ENCODE measurements at places on chromosomes 3 and 15. TPM values are rescaled to one million over a fixed set of nuclear protein-coding genes. Genes with fewer than 3 reads are reported as not detected.
A peak's percentile ranks its signal among the peaks of the same experiment; 100 is the strongest.

GRCh38 chr3:142276781-142277180, 51.4 kb upstream of the GK5 start:
- peak; percentile 50 for DNase-seq

Gene NANOGP8
- total RNA-seq: 0.32 TPM

DNA sequence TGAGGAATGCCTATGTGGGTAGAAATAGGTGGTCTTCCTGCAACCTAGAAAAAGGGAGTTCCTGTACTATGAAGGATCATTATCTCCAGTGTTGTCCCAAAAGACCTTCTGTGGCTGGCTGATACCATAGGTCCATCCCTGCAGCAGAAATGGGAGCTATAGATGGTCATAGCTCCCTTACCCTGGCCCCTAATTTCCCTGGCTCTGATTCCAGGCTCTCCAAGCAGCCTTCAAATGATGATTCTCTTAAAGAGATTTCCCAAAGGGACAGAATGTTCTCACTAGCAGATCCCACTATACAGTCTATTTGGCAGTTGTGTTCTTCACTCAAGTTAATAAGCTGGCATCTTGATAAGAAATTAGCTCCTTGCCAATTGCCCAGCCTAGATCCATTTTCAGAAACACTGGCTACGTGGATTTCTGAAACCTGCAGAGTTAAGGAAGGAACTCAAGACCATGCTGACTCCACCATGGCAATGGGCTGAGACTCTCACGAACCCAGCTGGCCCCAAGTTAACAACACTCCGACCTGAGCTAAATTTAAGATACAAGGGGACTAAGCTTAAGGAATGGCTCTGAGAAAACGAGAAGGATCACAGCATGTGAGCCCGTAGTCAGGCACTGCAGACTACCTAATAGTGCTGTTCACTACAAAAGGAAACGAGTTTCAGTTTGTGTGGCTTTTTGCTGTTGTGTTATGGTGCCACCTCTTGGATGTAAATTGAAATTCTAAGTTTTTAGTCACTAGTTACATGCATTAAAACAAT, 11.4 kb downstream of the C15orf40 start:
- DNase-seq: peak; percentile 67

GRCh38 chr3:147702509-147702908, 293.3 kb downstream of the ZIC1 start:
- no peak for DNase-seq

- DNase-seq: no peak
These were observed 2.3 kb upstream of the EDEM1 start for GRCh38 chr3:5185093-5185673.

Gene SLC12A1
- not detected for total RNA-seq

GRCh38 chr3:117139681-117140080, 430.1 kb downstream of the TUSC7 start:
- DNase-seq: no peak

DNA sequence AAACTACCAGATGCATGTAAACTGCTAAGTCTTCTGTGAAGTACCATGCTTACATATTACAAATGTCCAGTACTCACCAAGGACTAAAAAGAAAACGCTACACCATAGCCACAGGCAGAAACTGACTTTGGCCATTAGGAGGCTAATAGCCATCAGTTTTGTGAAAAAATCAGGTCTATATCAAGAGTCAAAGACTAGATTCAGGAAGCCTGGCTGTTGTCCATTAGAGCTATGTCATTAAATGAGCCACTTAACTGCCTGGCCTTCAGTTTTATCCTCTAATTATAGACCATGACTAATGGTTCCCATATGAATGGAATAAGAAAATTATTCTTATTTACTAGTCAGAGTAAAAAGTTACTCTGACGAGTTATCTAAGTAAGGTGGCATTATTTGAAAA, 144.1 kb downstream of the VPS13C start:
- no peak for DNase-seq

Gene TNFSF10
- 0.43 TPM for total RNA-seq

GRCh38 chr15:37142371-37142770, 42.0 kb upstream of the MEIS2 start:
- no peak for DNase-seq

- no peak for DNase-seq
These were observed 156.0 kb upstream of the SMAD3 start for GRCh38 chr15:66909381-66909890.

- DNase-seq: peak; percentile 28
These were observed 799.8 kb downstream of the NSUN3 start for GRCh38 chr3:94862703-94863102.

DNA sequence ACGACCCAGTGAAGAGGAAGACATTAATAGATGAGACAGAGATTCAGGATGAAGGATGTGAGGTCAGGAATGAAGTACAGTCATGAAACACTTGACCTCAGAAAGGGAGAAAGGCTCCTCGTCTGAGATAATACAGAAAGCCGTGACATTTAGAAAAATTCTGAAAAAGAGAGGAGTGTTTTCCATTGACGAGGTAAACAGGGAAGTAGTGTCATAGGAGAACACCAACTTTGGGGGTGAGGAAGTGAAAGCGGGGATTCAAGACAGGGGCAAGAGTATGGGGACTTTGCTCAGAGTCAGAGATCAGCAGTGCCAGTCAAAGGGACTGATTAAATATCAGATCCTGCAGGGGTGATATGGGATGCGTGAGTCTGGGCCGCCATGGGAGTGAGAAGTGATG, 160.9 kb downstream of the PLCL2 start:
- DNase-seq: no peak

- DNase-seq: no peak
These were observed 522.8 kb downstream of the NLGN1 start for GRCh38 chr3:173920386-173920785.

- DNase-seq: peak; percentile 11
These were observed 235.1 kb downstream of the CD47 start for GRCh38 chr3:107855710-107856109.

GRCh38 chr3:134052370-134052769, 22.6 kb upstream of the SLCO2A1 start:
- no peak for DNase-seq

Gene ONECUT1
- total RNA-seq: not detected

Gene ISLR2
- total RNA-seq: not detected

Gene CACNA2D2
- not detected for total RNA-seq

Gene RTP3
- total RNA-seq: 0.43 TPM

- no peak for DNase-seq
These were observed 53.7 kb upstream of the PLSCR5 start for GRCh38 chr3:146658841-146659240.

GRCh38 chr3:83625261-83625660, 1333.5 kb upstream of the CADM2 start:
- DNase-seq: no peak

GRCh38 chr3:27279123-27279522, 90.1 kb downstream of the NEK10 start:
- peak; percentile 33 for DNase-seq

Gene TGM5
- not detected for total RNA-seq

Gene TRPM1
- total RNA-seq: under 0.01 TPM

GRCh38 chr3:94686208-94686607, 623.3 kb downstream of the NSUN3 start:
- no peak for DNase-seq

GRCh38 chr15:82742134-82742533, 32.5 kb upstream of the AP3B2 start:
- DNase-seq: no peak

- no peak for DNase-seq
These were observed 37.5 kb downstream of the GAP43 start for GRCh38 chr3:115660646-115661337.

Gene TOP2B
- 86.7 TPM for total RNA-seq

GRCh38 chr15:76135516-76135915, 75.7 kb downstream of the TMEM266 start:
- no peak for DNase-seq

Gene ATP13A4
- not detected for total RNA-seq

Gene CCRL2
- total RNA-seq: 0.64 TPM

- no peak for DNase-seq
These were observed 1457.1 kb upstream of the GBE1 start for GRCh38 chr3:83218383-83219200.

Gene GOLGA8O
- total RNA-seq: 0.43 TPM

GRCh38 chr15:52362497-52362896, 66.9 kb upstream of the MYO5C start:
- DNase-seq: peak; percentile 52

Gene PPM1L
- 0.97 TPM for total RNA-seq

- peak; percentile 13 for DNase-seq
These were observed 142.9 kb upstream of the TP63 start for GRCh38 chr3:189488241-189488767.

GRCh38 chr3:65672871-65673815, 365.6 kb downstream of the MAGI1 start:
- peak; percentile 54 for DNase-seq

DNA sequence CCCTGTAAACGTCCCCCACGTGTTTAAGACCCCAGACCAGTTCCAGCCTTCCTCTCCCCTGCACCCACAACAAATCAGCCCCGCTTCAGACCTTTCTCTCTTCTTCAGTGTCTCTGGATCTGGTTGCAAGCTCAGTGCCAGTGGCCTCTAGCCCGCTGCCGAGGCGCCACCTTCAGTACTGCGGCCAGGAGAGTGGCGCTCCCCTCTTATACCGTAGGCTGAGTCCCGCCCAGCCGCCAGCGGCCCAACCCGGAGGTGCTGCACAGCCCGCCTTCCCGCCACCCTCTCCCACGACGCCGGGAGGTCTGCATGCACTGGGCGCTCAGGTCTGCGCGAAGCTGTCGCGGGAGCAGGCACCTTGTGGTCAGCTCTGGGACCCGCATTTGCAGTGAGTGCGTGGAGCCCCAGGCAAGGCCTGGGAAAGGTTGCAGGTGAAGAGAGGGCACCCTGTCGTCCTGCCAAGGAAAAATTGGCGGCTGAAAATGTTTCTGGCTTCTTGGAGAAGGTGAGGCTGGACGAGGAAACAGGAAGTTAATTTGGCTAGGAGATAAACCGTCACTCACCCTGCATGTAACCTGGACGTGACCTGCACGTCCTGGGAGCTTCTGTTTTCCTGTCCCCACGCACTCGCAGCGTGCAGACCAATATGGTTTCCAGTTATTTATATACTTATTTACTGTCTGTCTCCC, at the start of gene C2CD4B:
TSS of gene C2CD4B (minus strand) at position 182 of the 689 bp plus-strand sequence. CDS start 301 bp downstream, outside the sequence.
- no peak for DNase-seq

DNA sequence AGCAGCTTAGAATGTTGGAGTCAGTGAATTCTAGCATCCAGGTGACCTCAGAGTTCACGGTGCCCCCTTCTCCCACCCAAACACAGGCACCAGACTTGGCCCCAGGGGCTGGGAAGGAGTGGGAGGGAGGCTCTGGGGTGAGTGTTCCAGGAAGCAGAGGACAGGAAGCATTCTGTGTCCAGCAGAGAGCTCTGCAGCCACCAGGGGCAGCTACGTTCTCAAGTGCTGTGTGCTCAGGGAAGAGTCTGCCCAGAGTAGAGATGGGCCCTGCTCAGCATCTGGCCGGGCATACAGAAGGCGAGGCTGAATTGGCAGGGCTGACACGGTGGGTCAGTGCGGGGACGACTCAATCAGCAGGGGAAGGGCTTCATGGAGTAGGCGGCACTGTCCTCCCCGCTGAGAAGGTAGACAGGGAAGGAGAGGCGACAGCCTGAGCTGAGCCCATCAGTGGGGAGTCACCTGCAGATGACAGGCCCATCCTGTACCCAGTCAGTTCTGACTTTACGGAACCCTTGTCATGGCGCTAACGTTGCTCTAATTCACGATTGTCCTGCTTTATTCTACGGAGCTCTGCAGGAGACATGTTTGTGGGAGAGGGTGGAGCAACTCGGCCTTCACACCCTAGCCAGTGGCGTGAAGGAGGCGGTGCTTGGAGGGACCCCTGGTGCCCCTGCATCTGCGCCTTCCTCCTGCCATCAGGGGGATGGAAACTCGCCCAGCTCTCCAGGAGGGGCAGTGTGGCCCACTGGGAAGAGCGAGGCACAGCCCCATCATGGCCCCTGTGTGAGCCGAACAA, 82.2 kb downstream of the C3orf70 start:
- peak; percentile 20 for DNase-seq

DNA sequence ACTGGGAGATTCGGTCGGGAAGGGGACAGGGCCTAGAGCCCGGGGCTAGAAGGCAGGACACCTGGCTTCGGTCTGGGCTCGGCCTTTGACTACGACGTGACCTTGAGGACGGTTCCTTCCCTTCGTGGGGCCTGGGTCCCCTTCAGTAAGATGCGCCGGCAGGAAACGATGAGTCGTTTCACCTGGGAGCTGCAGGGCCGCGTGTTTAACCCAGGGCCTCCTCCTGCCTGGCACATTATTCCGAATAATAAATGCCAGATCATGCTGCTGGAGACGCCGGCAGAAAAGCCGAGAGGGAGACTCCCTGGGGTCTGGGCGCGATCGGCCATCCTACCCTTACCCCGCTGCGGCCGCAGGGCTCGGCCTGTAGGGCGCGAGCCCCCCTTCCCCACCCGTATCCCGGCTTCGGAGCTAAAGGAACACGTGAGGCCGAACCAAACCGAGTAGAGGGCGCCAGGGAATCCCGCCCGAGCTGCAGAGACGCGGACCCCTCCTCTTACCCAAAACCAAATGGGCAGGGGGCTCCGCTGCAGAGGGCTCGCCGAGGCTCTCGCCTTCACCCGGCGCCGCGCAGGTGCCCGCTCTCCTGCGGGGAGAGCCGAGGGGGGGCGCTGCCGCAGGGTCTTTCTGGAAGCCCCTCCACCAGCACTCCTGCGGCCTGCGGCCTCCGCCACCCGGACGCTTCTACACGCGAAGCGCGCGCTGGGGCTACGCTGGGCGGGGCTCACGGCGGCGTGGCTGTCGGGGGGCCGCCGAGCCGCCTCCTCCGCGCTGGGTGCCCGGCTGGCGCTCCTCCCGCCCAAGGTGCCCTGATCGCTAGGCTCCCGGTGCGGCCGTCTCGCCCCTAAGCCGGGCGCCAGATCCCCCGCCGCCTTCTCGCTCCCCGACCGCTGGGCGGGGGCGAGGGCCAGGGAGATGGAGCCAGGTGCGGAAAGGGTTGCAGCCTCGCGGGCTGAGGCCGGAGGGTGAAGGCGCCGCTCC, at the start of gene BDH1:
TSS of gene BDH1 (minus strand) at position 688 of the 981 bp plus-strand sequence. CDS start 9,525 bp downstream, outside the sequence.
- DNase-seq: no peak

DNA sequence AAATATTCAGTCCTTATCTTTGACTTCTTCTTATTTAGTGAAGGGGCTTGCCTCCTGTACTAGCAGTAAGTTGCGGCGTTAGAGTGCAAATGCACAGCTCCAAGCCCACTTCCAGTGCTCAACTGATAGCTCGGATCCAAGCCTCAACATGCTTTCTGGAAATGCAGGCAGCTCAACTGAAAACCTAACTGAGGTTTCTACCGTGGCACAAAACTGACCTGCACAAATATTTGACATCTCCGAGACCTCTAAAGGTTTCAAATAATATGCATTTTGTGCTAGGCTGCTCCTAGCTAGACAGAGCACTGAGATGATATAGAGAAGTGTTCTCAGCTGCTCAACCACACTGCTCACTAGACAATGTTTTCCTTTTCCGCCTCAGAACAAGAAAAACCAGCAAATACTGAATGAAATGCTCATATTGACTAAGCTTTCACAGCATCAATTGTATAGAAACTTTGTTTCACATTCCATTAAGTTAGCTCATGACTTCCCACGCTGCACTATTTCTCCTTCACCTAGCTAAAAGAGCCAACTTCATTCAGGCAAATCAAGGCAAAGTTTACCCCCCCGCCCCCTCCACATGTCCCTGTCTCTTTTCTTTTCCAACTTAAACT, 822 bp downstream of the ZNF385D start:
- peak; percentile 2 for DNase-seq

GRCh38 chr3:46957092-46957820, 19.3 kb downstream of the CCDC12 start:
- no peak for DNase-seq

Gene CCDC191
- 1.9 TPM for total RNA-seq
